ENCODE measurements at places on chromosomes 7 and 10.

GRCh38 chr10:48759113-48759901 is 74.6 kb downstream of the WDFY4 start:
- no peak for DNase-seq

DNA sequence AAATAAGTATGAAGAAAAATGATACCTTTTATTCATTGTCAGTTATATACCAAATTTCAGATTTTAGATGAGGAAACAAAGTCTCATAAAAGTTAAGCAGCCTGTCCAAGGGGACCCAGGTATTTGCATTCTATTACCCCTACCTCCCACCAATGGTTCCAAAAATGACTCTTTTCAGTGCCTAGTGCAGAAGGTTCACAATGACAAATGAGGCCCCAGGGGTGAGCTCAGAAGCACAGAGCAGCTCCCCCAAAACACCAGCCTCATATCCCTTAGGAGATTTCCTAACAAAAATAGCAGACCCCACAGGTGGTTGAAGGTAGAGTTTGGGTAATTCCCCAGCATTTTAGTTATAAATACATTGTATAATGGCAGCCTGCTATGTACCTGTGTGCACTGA is 168.6 kb downstream of the REEP3 start:
- DNase-seq, result no peak

- no peak for DNase-seq
Observed at GRCh38 chr10:86252079-86252478, 114.5 kb downstream of the GRID1 start.

DNA sequence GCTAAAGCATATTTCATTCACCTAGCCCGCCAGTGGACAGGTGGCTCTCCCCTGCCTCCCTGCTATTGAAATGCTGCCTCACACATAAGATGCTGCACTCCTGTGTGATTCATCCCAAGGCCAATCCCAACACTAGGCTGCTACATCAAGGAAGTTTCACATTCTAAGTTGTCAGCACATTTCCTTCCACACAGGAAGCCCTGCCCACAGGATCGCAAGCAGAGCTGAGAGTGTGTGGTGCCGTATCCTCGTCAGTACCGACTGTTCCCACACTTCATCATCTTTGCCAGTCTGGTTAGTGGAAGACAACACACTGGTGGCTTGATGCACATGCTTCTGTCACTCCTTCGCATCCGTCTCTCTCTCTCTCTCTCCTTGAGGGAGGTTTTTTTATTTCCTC is 194.3 kb upstream of the PPP2R2D start:
- DNase-seq, result no peak

DNA sequence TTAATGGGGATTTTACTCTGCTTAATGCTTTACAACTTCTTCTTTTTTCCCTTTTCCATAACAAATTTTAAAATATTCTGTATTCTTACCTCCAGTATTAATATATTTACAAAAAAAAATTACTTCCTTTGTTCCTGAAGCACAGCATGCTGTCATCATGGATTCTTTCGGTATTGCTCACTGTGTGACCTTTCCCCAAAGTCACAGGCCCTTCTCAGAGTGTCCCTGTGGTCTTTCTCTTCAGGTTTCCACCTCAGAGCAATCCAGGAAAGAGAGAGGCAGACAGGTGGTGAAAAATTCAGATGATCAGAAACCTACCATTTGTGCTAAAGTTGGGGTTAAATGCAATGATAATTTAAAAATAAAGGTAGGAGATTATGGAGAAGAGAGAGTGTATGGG is 13.0 kb downstream of the AOAH start:
- DNase-seq, result no peak

DNA sequence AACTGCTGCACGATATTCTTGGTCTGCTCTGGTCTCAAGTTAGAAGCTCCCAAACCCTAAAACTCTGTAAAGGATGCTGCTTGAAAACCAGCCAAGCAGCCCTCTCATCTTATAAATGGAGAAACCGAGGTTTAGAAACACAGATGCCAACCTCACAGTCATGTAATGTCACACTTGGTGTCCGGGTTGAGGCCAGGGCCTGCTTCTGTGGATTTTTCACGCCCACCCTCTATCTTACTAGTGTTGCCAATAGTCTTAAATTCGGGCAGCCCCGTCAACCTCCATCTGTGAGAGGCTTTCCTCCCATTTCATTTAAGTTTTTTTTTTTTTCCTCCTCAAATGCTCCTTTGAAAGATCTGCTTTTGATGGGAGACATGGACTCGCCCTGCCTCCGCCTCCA is 28.9 kb downstream of the PLPP4 start:
- DNase-seq, result no peak

DNA sequence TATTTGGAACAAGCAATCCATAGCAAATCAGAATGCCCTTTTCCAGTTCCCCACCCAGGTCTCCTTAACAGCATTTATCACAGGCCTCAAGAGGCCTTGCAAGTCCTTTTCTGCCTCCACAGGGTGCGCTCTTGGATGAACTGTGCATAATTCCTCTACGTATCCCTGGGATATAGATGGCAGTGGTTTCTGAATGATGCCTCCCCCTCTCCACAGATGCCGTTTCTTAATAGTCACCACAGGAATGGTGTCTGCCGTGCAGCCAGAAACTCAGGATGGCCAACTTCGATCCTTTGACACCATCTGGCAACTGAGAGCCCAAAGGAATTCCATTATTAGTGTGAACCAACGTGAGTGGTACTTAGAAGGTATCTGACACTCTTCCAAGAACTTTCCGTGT is 43.1 kb downstream of the JAZF1 start:
- no peak for DNase-seq
